ENCODE measurements at places on chromosomes 7 and 10.
A peak's percentile ranks its signal among the peaks of the same experiment; 100 is the strongest.

- DNase-seq = no peak
Observed at GRCh38 chr7:2728316-2729030, 40.5 kb downstream of the AMZ1 start.

DNA sequence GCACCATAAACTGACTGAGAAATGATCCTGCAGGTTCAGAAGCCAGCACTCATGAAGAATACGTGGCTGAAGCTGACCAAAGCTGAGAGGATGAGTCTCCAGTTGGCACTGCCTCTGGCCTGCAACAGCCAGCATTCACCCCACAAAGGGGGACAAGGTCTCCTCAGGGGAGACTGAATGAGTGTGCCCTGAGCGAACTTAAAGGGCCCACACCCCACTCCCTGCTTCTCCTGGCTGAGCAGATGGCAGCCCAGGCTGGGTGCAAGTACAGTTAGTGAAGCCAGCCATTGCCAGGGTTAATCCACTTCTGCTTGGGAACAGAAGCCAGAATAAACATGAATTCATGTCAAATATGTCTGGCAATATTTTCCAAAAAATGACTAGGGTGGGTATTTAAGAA is 98.1 kb downstream of the PPP1R17 start:
- DNase-seq = no peak

- DNase-seq = no peak
Observed at GRCh38 chr10:43408331-43408709, 666 bp downstream of the HNRNPF start.

GRCh38 chr10:124943301-124944092 is 1.6 kb downstream of the ZRANB1 start:
- DNase-seq = peak; percentile 33

DNA sequence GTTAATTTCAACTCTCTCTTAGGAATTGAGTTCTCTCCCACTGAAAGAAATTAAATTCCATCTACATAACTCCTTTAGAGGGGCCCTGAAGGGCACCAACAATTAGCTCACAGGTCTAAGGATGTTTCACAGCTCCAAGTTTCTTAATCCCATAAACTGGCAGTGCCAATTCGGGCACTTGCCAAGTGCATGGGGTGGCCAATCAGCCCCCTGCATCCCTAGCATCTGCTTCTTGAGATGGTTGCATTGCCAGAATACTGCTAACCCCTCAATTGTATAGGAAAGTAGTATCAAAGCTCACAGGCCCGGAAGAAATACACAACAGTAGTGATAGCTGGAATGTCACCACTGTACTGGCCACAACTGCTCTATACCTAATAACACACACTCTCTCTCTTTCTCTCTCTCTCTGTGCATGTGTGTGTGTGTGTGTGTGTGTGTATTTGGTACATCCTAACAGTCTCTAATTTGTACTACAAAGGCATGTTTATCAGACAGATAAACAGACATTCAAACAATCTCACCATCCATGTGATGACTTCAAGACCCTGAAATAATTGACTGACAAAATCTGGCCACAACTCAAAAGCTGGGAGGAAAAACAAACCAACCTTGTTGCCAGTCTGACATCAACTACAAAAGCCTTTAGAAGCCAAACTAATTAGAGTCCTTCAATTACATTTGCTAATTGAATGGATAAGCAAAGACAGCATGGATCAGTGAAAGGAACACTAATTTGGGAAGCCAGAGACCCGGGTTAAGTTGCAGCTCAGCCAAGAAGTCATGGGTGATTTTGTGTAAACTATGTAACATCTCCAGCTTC is 27.8 kb downstream of the HIBADH start:
- DNase-seq = no peak

- no peak for DNase-seq
Observed at GRCh38 chr7:69935107-69935506, 336.8 kb downstream of the AUTS2 start.

GRCh38 chr7:39644170-39644569 is 20.8 kb downstream of the RALA start:
- peak; percentile 27 for DNase-seq

DNA sequence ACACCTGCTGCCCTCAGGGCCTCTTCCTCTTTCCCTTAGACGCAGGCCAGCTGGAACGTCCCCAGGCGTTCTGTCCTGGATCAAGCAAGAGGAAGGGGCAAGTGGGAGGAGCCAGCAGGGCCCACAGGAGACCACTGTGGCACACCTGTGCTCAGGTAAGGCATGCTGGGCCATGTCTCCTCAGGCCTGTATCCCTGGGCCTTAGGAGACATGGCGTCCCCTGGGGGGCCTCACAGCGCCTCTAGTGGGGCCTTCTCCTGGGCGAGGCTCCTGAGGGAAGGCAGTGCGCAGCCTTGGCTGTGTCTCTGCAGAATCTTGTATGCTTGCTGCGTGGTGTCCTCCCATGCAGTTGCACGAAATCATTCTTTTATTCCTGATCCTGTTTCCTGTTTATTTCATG is 31.3 kb downstream of the ZNF783 start:
- no peak for DNase-seq

DNA sequence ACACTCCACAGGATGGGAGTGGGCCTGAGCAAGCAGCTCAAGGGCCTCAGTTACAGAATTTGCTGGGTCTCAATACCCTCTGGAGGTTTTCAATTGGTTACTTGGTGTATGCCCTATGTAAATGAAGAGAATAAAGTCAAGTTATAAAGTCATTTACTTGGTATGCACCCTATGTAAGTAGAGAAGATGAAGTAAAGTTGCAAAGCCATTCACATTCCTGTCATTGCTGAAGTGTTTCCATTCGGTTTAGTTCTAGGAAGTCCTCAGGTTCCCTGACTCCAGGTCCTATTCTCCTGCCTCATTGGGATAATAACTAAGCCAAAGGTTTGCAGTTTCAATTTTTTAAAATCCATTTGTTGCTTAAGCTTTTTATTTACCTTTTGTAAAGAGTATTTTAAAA is 272.6 kb upstream of the NPSR1 start:
- DNase-seq = no peak

GRCh38 chr10:129134371-129134770 is 332.7 kb upstream of the MGMT start:
- DNase-seq = no peak

DNA sequence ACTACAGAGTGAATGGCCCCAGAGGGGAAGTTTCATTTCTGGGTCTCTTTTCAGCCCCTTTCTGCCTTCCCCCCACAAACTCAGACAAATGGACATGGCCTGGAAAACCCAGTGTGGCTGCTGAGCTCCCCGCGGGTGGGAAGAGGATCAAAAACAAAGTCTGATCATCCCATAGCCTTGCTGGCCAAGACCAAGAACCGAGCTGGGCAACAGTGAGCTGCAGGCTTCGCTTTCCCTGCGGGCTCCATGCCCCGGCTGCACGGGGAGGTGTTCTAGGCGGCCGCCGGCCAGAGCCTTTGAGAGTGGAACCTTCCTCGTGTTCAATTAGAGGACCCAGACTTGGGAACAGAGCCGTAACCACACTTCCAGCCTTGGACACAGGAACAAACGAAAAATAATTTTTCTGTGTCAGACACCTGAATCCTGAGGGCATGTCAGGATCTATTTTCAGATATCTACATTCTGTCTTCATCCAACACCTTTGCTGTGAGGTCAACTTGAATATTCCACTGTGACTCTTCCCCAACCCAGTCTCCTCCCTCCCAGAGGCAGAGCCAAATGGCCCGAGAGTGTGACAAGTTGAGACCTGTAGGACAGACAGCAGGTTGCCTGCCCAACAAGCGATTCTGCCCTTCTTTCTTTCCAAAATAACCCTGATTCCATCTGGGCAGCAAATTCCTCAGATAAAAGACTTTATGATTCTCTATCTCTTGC is 26.0 kb downstream of the WDR86 start:
- no peak for DNase-seq

Measured in kidney glomerular epithelial cell (primary cell).